ENCODE measurements at places on chromosomes 3 and 15.

GRCh38 chr15:36658898-36659639 lies 79.6 kb downstream of the CDIN1 start:
- no peak for DNase-seq

DNA sequence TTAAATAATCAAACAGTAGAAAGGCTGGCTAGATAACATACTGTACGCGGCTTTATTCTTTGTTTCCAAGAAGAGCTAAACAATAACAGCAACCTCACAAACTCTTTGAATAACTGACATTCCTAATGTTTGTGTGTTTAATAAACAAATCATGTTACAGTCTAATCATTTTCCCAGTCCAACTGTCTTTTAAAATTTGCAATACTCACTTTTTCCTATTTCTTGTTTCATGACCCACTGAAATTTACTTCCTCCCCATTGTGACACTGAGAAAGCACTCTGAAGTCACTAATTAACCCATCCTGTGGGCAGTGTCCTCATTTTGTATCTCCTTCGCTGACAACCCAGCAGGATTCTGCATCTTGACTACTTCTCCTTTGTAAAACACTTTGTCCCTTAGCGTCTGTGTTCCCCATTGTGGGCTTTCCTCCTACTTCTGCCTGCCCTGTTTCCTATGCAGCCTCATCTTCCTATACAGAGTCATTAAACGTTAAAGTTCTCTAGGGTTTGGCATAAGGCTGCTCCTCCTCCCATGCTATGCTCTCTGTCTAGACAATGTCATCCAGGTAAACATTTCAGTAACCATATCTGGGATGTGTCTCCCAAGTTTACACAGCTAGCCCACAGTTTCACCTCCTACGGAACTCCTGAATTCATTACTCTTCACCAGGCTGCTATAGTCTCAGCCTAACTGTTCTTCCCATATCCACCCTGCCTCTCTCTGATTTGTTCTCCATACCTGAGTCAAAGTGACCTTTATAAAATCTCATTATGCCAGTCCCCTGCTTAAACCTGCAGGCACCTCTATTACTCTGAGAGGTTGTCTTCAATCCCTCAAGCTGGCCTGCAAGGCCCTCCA lies 148.9 kb downstream of the GREM1 start:
- no peak for DNase-seq

GRCh38 chr3:90034038-90034437 lies 926.6 kb downstream of the EPHA3 start:
- DNase-seq, result no peak

- DNase-seq, result no peak
Measured at GRCh38 chr3:191221638-191222037, 22.6 kb downstream of the OSTN start.

DNA sequence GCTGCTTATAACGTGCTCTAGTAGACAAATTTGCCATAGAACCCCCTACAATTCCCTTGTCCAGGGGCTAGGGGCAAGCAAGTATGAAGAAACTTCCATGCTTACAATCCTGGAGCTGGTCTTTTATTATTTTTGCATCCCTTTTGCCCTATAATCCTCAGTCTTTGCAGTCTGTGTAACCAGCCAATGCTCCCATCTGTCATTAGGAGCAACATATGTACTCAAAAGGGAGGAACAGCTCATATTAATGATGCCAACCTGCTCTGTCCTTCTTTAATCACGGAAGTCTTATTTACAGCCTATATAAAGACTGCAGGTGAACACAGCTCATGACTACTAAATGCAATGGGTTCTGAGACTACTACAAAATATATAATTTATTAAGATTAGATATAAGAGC lies 263.3 kb downstream of the ZIC1 start:
- DNase-seq, result no peak

- no peak for DNase-seq
Measured at GRCh38 chr3:880371-880770, 212.5 kb upstream of the CNTN6 start.

GRCh38 chr3:53495146-53495519 lies 722 bp downstream of the CACNA1D start:
- DNase-seq, result no peak

DNA sequence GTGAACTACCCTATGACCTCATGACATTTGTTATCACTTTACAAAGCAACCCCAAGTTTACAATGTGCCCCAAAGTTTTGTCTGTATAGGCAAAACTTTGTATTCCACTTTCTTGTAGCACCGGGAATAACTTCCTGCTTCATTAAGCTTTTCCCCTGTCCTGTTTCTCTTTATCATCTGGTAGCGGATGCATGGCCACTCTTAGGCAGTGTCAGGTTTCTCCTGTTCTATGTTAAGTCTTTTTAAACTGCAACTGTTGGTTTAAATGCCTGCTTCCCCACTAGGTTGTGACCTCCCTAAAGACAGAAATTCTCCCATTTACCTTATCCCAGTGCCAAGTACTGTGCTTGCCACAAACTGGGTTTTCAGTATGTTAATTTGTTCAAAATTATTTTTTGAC lies 433.6 kb upstream of the DPH6 start:
- no peak for DNase-seq

DNA sequence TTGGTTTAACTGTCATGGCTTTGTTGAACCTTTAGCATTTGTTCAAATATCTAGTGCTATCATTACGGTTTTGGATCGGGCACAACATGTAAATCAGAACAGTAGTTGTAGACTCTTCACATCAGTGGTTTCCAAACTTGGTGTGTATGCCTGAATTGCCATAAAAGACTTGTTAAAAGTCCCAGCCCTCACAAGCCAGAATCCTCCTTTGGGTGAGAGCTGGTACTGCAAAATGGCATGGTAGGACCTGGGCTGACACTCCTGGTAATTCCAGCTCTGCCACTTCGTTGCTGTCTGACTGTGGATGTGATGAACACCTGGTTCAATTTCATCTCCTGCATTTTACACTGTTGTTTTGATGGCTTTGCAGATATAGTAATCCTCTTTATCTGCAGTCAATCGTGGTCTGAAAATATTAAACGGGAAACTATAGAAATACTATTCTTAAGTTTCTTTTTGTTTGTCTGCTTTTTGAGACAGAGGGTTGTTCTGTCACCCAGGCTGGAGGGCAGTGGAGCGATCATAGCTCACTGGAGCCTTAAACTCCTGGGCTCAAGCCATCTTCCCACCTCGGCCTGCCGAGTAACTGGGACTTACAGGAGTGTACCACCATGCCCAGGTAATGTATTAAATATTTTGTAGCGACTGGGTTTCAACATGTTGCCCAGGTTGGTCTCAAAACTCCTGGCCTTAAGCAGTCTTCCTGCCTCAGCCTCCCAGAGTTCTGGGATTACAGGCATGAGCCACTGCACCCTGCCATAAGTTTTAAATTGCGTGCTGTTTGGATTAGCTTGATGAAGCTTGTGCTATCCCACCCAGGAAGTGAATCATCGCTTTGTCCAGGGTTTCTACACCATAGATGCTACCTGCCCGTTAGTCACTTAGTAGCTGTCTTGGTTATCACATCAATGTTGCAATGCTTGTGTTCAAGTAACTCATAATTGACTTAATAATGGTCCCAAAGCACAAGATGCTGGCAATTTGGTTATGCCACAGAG lies 61.6 kb downstream of the RAB7A start:
- DNase-seq, result no peak

DNA sequence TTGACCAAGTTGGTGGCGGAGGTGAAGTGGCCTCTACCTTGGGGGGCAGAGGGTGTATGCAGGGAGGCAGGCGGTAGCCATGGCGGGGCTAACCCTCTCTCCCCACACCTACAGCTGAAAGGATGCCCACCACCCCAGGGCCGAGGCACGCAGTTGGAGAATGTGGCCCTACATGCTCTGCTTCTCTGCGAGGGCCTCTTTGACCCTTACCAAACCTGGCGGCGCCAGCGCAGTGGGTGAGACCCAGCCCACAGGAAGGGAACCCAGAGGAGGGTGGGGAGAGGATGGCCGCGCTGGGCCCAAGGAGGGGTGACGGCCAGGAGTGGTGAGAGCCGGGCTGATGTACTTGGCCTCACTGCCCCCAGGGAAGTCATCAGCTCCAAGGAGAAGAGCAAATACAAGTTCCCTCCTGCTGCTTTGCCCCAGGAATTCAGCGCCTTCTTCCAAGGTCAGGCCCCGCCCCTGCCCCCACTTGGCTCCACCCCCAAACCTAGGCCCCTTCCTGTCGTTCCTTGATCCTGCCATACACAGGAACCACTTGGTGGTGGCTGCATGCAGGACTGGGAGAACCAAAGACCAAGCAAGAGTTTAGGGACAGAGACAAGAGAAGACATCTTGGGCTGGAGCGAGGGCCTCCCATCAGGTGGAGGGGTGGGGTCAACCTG lies 9.8 kb downstream of the NBEAL2 start:
- no peak for DNase-seq

DNA sequence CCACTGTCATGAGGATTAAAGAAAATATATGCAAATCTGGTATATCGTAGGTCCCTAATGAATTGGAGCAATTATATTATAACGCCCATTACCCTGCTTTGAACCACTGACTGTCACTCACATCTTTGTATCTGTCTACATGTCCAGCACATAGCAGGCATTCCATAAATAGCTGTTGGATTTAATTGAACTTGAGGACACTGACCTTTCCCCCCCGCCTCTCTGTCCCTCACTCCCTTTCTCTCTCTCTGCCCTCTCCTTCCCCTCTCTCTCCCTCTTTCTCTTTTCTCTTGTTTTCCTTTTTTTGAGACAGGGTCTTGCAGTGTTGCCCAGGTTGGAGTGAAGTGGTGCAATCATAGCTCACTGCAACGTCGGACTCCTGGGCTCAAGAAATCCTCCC lies 233.0 kb downstream of the CD47 start:
- DNase-seq, result no peak

GRCh38 chr3:172018364-172018763 lies 21.0 kb upstream of the FNDC3B start:
- no peak for DNase-seq

DNA sequence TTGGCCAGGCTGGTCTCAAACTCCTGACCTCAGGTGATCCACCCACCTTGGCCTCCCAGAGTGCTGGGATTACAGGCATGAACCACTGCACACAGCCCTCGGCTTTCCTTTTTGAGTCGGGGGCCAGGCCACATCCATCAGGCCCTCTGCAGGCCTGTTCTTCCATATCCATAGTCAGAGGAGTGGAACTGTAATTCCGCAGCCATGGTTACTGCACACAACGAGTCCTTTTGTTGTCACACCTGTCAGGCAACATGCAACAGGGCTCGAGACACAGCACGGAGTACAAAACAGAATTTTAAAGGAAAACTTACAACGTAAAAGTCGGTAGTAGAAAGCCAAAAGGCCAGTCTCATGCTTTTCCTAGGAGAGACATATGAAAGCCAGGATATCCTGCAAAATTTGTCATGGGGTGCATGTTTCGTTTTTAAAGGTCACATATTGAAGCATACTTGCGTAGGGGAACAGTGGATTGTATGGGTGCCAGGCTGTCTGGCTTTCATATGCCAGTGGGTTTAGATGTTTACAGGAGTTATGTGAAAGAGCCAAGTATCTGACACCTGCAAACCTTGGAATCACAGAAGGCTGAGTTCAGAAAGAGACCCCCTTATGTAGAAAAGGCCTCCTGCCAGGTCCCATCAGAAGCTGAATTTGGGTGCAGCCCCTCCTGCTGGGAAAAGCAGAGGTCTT lies 63.2 kb upstream of the LPP start:
- DNase-seq, result no peak

DNA sequence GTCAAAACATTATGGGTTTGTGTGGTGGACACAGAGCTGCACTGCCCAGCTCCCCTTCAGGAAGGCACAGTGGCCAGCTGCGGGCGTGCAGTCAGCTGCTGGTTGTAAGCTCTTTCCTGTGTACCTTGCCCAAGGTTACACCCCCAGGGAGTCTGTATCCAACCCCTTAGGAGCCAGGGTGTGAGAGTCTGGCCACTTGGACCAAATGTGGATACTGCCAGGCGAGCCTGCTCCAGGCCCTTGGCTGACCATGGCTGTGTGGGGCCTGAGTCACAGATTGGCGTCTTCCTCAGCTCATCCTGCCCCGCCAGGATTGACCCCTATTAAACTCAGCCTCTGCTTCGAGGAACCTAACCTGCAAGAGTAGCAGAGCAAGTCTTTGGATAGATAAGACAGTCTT lies 56.9 kb downstream of the ABHD5 start:
- no peak for DNase-seq

DNA sequence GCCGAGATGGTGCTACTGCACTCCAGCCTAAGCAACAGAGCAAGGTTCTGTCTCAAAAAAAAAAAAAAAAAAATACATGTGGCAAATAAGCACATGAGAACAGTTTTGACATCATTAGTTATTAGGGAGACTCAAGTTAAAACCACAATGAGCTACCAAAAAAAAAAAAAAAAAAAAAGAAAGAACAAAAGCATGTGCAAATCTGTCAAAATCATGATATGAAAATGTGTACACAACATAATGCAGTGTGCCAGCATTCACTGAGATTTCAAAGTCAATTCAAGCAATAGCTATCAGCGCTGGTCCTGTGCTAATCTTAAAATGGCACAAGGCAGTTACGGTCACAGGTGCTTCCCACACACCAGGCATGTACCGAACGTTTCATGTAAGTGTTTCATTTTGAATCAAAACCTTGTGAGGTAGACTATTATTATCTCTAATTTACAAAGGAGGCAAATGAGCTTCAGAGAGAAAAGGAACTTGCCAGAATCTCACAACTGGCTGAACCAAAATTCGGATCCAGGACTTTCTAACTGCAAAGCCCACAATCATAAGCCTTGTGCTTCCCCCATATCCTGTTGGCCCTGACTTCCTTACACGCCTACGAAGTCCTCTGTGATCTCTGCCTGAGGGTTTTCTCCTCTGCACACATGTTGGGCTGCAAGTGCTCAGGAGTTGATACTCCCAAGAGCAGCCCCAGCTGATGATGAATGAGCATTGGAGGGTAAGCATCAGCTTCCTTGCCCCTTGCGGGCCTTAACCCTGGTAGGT lies 200.1 kb upstream of the PROK2 start:
- DNase-seq, result no peak

- no peak for DNase-seq
Measured at GRCh38 chr3:37223141-37223558, 48.8 kb upstream of the LRRFIP2 start.

- DNase-seq, result no peak
Measured at GRCh38 chr15:94287794-94288246, 56.5 kb downstream of the MCTP2 start.

DNA sequence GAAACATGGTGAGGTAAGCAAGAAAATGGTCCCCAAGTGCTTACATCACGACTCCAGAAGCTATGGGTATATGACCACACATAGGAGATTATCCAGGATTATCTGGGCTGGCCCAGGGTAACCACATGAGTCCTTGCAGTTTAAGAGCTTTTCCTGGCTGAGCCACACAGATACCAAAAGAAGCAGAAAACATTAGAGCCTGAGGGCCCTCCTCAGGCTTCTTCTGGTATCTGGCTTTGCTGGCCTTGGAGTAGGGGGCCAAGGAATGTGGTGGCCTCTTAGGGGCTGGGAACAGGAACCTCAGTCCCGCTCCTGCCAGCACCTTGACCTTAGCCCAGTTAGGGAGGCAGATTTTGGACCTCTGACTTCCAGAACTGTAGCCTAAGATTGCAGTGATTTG lies 259.1 kb downstream of the KCNMB2 start:
- no peak for DNase-seq

GRCh38 chr15:40921949-40922607 lies 7.1 kb upstream of the DLL4 start:
- no peak for DNase-seq
